CD4-positive, alpha-beta T cell treated with Interleukin-2 at 100 ng/mL for 4 hours (primary cell): ENCODE measurements at places on chromosomes 2 and 18.

GRCh38 chr2:177264209-177264692 is 276 bp downstream of the NFE2L2 start:
- DNase-seq: no peak

GRCh38 chr18:27656167-27656778 is 471.2 kb upstream of the CHST9 start:
- DNase-seq: no peak

DNA sequence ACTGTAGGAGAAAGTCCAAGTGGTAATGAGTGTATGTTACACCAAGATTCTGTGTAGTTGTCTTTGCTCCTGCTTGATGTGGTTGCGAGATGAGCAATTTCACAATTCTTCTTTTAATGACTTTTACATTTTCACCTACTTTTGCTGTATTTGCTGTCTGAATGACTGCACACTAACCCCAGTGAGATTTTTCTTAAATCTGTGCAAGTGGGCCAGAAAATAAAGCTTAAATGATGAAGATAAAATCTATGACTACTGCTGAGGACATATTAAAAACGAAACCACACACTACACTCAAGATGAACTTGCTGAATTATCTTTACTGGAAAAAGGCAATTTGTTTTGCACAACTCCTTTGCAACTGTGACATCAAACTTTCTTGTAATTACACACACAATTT is 4.1 kb downstream of the LDAH start:
- no peak for DNase-seq

DNA sequence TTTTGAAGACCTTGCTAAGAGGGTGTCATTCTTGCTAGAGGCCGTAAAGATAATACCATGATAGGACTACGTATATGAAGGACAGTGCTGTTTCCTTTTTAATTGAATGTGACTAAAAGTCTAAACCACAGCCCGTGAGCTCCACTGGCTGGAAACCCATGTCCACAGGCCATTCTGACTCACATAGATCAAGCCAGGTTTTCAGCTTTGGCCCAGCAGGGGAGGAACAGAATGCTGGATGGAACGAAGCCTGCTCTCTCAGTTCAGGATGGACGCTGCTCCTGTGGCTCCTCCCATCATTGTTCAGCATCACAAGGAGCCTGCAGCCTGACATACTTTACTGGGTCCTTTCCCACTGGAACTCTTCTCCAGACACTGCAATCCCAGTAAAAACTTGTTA is 47.6 kb downstream of the ALPK2 start:
- DNase-seq: no peak

DNA sequence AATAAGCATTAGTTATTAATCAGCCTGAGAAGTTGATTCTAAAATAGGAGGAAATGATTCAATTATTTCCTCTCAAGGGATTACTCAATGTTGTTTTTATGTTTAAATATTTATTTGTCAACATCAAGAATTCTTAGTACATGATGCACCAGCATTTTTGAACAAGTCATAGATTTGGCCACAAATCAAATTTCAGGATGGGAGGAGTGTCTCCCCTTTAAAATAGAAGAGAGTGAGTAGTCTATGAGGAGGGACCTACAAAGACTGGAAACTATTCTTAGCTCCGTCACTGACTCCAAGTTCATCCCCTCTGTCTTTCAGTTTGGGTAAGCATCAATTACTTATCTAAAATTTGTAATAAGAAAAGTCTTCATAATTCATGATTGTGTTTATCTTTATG is 18.6 kb upstream of the IL18R1 start:
- no peak for DNase-seq

- DNase-seq: no peak
These were observed 158.2 kb downstream of the TDRD15 start for GRCh38 chr2:21281791-21282514.

DNA sequence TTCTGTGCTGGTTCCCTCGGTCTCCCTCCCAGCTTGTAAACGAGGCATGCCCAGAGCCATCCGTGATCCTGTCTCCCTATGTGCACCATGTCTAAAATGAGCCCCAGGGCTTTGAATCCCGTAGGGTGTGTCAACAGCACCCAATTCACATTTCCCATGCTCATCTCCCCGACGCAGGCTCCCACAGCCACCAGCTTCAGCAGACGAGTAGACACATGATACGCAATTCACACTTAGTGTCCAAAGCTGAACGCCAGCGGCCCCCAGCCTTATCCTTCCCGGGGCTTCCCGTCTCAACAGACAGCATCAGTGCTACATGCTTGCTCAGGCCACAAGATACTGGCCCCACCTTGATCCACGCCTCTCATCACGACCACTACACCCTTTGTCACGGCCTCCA is 88.1 kb downstream of the EIPR1 start:
- DNase-seq: no peak

DNA sequence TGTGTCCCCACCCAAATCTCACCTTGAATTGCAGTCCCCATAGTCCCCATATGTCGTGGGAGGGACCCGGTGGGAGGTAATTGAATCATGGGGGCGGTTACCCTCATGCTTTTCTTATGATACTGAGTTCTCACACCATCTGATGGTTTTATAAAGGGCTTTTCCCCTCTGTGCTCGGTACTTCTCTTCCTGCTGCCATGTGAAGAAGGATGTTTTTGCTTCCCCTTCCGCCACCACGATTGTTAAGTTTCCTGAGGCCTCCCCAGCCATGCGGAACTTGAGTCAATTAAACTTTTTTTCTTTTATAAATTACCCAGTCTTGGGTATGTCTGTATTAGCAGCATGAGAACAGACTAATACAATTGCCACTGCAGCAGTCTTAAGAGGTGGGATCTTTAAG is 134.9 kb downstream of the LTBP1 start:
- DNase-seq: no peak

- DNase-seq: no peak
These were observed 1.9 kb downstream of the TCF7L1 start for GRCh38 chr2:85134896-85135659.

- DNase-seq: no peak
These were observed 28.5 kb downstream of the INPP4A start for GRCh38 chr2:98472961-98473746.
